Stimulated activated CD4-positive, alpha-beta T cell treated with anti-CD3 and anti-CD28 coated beads, Interleukin-15, amount 100 ng/mL, for 1 hour (primary cell): ENCODE measurements at places on chromosomes 1 and 21.

DNA sequence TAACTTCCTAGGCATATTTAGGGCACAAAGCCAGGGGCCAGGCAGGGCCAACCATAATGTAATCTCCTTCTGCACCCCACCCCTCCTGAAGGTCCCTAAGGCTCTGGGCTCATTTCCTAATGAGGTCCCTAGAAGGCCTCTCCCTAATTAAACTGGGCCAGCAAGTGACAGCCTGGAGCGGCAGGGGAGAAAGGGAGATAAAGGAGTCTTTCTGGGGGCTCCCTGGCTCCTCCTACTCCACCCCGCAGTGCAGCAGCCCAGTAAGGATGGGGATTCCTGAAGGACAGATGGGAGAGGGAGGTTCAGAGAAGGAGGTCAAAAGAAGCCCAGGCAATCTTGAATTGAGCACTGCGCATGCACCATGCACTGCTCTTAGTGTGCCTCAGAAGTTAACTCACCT is 12.8 kb downstream of the LRP8 start:
- no peak for DNase-seq

GRCh38 chr1:196344453-196344852 is 263.8 kb downstream of the KCNT2 start:
- no peak for DNase-seq

DNA sequence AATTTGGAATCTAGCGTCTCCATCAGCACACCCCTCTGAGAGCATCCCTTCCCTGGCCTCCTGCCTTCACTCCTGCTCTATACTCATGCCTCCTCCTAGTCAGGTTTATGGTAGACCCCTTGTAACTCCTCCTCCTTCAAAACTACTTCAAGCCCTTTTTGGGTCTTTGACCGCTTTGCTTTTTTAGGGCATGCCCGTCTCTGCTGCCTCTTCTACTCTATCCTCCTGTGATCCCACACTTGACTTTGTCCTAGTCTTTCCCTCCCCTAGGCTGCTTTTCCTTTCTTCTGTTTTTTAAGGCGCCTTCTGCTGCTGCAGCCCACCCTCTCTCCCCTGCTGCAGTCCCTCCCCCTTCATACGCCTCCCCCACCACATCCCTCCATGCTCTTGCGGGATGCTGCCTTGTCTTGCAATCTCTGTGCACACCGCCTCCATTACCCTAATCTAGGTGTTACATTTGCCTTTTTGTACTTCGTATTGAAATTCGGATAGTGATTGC is 1.5 kb downstream of the SNX27 start:
- DNase-seq = no peak

- DNase-seq = no peak
Observed at GRCh38 chr1:241638909-241639622, 1.1 kb downstream of the CHML start.

GRCh38 chr1:228159008-228159665 is 6.5 kb upstream of the IBA57 start:
- no peak for DNase-seq

DNA sequence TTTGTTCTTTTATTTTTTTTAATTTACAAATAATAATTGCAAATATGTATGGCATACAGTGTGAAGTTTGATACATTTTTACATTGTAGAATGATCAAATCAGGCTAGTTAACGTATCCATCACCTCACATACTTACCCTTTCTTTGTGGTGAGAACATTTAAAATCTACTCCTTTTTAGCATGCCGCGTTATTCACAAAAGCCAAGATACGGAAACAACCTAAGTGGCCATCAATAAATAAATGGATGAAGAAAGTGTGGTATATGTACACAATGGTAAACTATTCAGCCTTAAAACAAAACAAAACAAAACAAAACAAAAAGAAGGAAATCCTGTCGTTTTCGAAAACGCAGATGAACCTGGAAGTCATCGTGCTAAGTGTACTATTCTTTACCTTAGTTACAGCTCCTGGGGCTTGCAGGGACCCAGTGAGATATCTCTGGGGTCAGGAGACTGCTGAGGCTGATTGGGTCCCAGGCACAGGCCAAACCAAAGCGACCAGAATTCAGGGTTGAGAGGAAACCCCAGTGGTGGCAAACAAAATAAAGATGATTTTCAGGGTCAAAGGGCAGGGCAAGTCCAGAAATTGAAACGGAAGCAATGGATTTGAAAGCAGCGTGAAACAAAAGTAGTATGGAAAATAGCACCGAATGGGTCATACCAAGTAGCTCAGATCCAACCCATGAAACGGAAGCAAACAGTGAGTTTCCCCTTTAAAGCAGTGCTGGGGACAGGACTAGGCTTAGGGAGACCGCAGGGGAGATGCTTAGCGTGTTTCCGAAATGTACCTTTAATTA is 188.2 kb downstream of the PLPP3 start:
- no peak for DNase-seq

GRCh38 chr1:193685986-193686385 is 499.6 kb upstream of the B3GALT2 start:
- DNase-seq = no peak

GRCh38 chr1:226692051-226692792 is 46.9 kb downstream of the ITPKB start:
- DNase-seq = no peak

DNA sequence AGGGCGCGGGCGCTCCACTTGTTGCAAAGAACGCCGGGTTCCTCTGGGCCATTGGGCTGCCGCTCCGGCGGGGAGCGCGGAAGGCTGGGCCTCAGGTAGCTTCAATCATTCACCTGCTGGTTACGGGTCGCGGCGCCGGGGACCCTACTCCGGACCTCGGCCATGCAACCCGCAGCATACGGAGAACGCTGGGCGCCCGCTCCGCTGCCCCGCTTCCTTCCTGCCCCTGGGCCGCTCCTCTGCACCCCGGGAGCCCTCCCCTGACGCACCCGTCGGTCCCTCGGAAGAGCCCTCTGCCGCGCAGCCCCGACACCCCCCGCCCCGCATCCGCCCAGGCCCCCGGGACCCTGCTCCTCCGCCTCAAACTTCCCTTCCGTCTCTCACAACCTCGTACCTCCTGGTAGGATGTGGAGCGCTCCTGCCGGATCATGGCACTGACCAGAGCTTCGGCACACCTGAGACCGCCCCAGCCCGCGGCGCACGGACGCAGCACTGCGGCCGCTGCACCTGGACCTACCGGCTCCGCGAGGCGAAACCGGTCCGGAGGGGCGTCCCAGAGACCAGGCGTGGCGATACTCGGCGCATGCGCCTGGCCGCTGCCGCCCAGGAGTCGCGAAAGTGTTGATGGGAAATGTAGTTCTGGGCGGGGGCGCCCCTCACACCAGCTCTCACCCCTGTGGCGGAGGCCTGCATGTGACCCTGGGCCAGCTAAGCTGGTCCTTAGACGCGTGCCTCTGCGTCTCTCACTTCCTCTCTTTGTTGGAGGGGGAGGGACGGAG is at the start of gene PACC1:
Gene PACC1 (minus strand): TSS at position 559 of the 779 bp plus-strand sequence. CDS start 129 bp downstream, at position 430.
- DNase-seq = peak; percentile 75

GRCh38 chr1:238409191-238409850 is 518.6 kb upstream of the ZP4 start:
- DNase-seq = no peak

- no peak for DNase-seq
Observed at GRCh38 chr1:150798525-150798924, 9.5 kb downstream of the CTSK start.

DNA sequence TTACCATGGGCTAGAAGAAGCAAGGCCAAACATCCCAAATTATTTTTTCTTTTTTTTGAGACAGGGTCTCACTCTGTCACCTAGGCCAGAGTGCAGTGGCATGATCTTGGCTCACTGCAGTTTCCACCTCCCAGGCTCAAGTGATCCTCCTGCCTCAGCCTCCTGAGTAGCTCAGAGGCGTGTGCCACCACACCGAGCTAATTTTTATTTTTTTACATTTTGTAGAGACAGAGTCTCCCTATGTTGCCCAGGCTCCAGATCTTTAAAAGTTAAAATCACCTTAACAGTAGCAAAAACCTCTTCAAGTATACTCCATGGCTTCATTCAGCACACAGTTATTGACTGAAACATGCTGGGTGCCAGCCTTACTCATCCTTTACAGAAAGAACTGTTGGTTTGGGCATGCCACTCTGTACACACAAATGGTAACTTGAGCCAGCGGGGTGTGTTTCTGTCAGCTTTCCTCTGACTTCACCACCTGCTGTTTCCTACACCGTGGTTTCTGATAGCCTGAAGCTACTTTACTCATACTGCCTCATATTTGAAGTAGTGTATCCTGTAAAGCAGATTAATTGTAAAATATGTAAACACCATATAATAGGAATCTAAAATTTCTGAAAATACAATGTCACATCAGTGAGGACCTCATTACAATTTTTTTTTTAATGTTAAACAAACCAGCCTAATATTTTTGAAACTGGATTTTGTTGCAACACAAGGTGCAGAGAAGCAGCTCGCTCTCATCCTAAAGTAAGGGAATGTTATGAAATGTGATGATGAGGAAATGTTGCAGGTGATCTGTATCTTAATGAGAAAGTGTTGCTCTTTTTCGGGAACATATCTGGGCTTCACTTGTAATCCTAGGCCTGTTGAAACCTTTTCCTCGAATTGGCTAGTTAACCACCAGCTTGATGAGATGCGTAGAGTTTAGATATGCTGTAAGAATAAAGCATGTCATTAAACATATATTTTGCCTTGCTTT is 113.9 kb downstream of the ATP5PO start:
- no peak for DNase-seq

DNA sequence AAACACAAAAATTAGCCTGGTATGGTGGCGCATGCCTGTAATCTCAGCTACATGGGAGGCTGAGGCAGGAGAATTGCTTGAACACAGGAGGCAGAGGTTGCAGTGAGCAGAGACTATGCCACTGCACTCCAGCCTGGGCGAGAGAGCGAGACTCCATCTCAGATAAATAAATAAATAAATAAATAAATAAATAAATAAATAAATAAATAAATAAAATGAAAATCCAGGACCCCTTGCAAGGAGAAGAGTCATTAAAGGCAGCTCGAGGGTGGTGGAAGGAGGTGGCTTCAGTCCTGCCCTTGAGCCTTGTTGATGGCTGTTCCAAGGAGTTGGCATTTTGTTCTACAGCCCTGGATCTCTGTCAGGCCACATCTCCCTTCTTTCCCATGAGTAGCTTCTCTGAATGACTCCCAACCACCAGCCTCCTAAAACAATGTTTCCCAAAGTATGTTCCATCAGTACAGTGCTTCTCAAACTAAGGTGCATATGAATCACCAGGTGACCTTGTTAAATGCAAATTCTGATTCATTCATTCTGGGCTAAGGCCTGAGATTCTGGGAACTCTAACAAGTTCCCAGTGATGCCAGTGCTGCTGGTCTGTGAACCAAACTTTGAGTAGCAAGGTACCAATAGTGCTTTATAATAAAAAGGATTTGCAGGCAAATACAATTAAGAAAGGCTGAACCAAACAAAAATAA is 99.0 kb downstream of the KCNN3 start:
- DNase-seq = no peak
